A549 treated with DMSO at 1 μM for 4 hours (cell line): ENCODE measurements at places on chromosomes 16 and 17. TPM values are rescaled to one million over a fixed set of nuclear protein-coding genes. Genes with fewer than 3 reads are reported as not detected.

Gene ANKFN1
- not detected in 5 replicates for total RNA-seq

Gene DPEP3
- total RNA-seq, result not detected in 5 replicates

Gene TBC1D26
- total RNA-seq, result not detected in 5 replicates

Gene OSGIN1
- total RNA-seq, result 30.1 to 64.8 TPM (median 39.7 TPM) in 5 replicates

Gene KCNJ18
- 0.05 TPM in 2 of 5 replicates, not detected in the others for total RNA-seq

Gene FBXW10B
- 2.8 to 4.9 TPM (median 3.6 TPM) in 5 replicates for total RNA-seq

Gene CA5A
- total RNA-seq, result not detected in 5 replicates

Gene SPATA32
- 0.11 to 0.25 TPM (median 0.22 TPM) in 5 replicates for total RNA-seq

Gene RMI2
- 24.4 to 34.0 TPM (median 33.3 TPM) in 5 replicates for total RNA-seq
